Chondrocyte (in vitro differentiated cells): ENCODE measurements at places on chromosomes 6 and 20.

DNA sequence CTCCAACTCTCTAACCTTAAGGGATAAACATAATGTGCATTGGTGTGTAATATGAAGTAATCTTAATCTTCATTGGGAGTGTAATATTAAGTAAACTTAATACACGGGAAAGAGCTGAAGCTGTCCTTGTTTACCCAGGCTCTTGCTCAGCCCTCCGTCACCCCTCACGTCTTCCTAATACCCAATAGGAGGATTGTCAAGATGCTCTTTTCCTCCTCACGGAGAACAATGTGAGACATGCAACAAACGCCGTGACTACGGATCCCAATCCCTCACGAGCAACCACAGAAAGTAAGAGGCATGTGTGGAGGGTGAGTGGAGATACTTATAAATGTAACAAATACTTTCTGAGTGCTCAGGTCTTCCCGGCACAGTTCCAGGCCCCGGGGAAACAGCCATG, 11.0 kb downstream of the KIF16B start:
- H3K27me3 ChIP-seq = no peaks in the 10 kb centered on the region
- no peaks in the 10 kb centered on the region for H3K36me3 ChIP-seq
- H3K4me3 ChIP-seq = no peak overlapping the region

GRCh38 chr6:71279321-71279720, 9.3 kb upstream of the OGFRL1 start:
- H3K4me3 ChIP-seq = no peak overlapping the region
- no peaks in the 10 kb centered on the region for H3K4me1 ChIP-seq
- no peaks in the 10 kb centered on the region for H3K36me3 ChIP-seq
- no peak for DNase-seq

- H3K4me1 ChIP-seq = peaks cover 7% of the 10 kb centered on the region
- DNase-seq = no peak
- no peak overlapping the region for H3K27ac ChIP-seq
- H3K27me3 ChIP-seq = peaks cover 57% of the 10 kb centered on the region
- H3K4me3 ChIP-seq = no peak overlapping the region
- H3K36me3 ChIP-seq = no peaks in the 10 kb centered on the region
Measured at GRCh38 chr6:25649611-25650010, 2.4 kb upstream of the SCGN start.

- peaks cover 3% of the 10 kb centered on the region for H3K27me3 ChIP-seq
- H3K4me1 ChIP-seq = peaks cover 8% of the 10 kb centered on the region
- H3K36me3 ChIP-seq = no peaks in the 10 kb centered on the region
- H3K27ac ChIP-seq = no peak overlapping the region
Measured at GRCh38 chr20:60052322-60052721, 94.1 kb downstream of the CDH26 start.

GRCh38 chr6:423799-424345, 32.3 kb downstream of the IRF4 start:
- DNase-seq = no peak
- no peak overlapping the region for H3K27ac ChIP-seq
- peaks cover under 1% of the 10 kb centered on the region for H3K27me3 ChIP-seq
- peaks cover 17% of the 10 kb centered on the region for H3K4me1 ChIP-seq

GRCh38 chr20:63433756-63434531, 38.5 kb downstream of the KCNQ2 start:
- H3K36me3 ChIP-seq = no peaks in the 10 kb centered on the region
- H3K27ac ChIP-seq = no peak overlapping the region
- DNase-seq = no peak
- H3K4me3 ChIP-seq = no peak overlapping the region
- H3K27me3 ChIP-seq = peaks cover 16% of the 10 kb centered on the region

DNA sequence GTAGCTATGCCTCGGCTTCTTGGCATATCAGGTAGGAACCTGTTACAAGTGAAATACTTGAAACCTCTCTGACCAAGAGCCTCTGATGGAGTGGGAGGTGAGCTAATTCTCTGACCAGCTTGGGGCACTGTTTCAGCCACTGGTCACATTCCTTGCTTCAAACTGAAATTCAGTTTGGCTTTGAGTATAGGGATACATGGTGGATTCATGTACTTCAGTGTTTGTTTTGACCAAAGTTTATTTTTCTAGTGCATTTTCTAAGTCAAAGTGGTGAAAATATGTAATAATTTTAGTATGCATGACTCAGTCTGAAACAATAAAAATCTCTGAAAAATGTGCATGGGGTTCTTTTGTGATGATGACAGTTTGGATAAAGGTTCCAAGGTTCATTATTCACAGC, 18.6 kb downstream of the TTPAL start:
- DNase-seq = no peak
- peaks cover 70% of the 10 kb centered on the region for H3K4me1 ChIP-seq
- H3K27me3 ChIP-seq = no peaks in the 10 kb centered on the region
- peaks cover 22% of the 10 kb centered on the region for H3K36me3 ChIP-seq

- no peaks in the 10 kb centered on the region for H3K27me3 ChIP-seq
- H3K4me1 ChIP-seq = peaks cover 64% of the 10 kb centered on the region
- H3K4me3 ChIP-seq = peak overlapping the region; percentile 89
- no peak for DNase-seq
- H3K27ac ChIP-seq = peak overlapping the region; percentile 98
- H3K36me3 ChIP-seq = no peaks in the 10 kb centered on the region
Measured at GRCh38 chr6:16762268-16762549, 949 bp upstream of the ATXN1 start.

DNA sequence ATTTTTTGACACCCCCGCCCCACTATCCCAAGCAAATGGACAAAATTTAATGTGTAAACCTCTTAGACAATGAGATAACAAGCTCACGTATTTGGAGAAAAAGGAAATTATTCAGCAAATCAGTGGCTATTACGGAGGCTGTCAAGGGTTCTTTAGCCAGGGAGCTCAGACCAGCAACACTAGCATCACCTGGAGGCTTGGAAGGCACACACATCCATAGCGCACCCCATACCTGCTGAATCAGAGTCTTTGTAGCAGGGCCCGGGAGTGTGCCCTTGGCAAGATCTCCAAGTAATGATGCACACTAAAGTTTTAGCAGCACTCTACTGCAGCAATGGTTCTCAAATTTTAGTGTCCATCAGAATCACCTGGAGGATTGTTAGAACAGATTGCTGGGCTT, 223.2 kb upstream of the BTBD3 start:
- H3K36me3 ChIP-seq = no peaks in the 10 kb centered on the region
- H3K27me3 ChIP-seq = no peaks in the 10 kb centered on the region
- no peak overlapping the region for H3K27ac ChIP-seq
- DNase-seq = no peak

DNA sequence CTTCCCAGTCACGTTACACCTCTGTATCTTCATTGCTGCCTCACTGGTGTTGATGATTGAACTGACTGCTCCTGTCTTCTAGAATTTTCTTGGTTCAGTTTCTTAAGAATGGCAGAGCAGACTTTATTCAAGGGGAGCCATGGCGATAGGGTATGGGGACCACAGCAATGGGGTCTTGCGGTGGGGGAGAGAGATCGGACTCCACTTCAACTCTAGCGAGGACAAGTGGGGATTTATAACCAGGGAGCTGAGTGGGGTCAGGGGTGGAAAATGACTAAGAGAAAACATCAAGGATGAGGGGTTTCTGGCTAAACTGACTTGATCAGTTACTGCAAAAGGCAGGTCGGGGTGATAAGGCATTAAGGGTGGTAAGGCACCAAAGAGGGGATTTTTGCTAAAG, 156.4 kb downstream of the CD83 start:
- no peak overlapping the region for H3K4me3 ChIP-seq
- no peak overlapping the region for H3K27ac ChIP-seq
- DNase-seq = no peak
- no peaks in the 10 kb centered on the region for H3K27me3 ChIP-seq
- H3K36me3 ChIP-seq = peaks cover 2% of the 10 kb centered on the region
- H3K4me1 ChIP-seq = peaks cover 50% of the 10 kb centered on the region

DNA sequence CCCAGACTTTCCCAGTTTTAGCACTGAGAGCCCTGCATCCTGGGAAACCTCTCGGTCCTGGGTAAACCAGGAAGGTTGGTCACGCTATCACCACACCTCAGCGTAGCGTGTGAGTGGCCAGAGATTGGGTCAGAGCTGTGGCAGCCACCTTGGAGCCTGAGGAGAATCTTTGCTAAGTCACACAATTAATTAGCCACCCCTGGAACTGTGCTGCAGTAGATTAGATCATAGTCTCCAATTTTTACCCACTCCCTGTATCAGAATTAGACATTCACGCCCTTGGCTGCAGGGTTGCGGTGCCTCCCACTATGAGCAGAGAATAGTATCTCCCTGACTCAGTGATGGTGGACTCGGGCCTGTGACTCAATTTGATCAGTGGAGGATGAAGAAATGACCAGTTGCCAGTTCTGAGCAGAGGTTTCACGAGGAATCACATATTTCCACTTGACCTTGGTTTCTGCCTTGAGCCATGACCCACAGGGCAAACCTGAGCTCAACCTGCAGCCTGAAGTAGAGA, 6.0 kb upstream of the PTGIS start:
- H3K36me3 ChIP-seq = peaks cover 3% of the 10 kb centered on the region
- no peaks in the 10 kb centered on the region for H3K27me3 ChIP-seq
- DNase-seq = no peak
- H3K4me3 ChIP-seq = no peak overlapping the region

- peaks cover 6% of the 10 kb centered on the region for H3K36me3 ChIP-seq
- H3K4me1 ChIP-seq = peaks cover 18% of the 10 kb centered on the region
- no peak overlapping the region for H3K27ac ChIP-seq
- H3K27me3 ChIP-seq = no peaks in the 10 kb centered on the region
Measured at GRCh38 chr20:8766868-8767390, 302.0 kb upstream of the PLCB4 start.

GRCh38 chr20:15927893-15928650, 645.2 kb downstream of the KIF16B start:
- H3K4me1 ChIP-seq = peaks cover 4% of the 10 kb centered on the region
- no peaks in the 10 kb centered on the region for H3K36me3 ChIP-seq

DNA sequence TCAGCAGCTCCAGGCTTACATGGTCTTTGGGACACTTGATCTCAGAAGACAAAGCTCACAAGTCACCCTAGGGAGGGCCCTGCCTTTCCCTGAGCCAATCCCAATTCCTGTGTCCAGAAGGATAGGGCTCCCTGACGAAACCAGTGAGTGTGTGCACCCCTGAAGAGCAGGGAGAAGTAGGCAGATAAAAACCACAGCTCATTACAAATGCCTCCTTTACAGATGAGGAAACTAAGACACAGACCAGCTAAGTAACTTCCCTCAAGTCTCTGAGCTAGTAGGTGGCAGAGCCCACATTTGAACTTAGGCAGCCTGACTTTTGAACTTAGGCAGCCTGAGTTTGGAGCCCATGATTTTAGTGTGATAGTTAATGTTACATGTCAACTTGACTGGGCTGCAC, 6.7 kb upstream of the ZFAND3 start:
- H3K36me3 ChIP-seq = no peaks in the 10 kb centered on the region
- DNase-seq = no peak
- H3K4me3 ChIP-seq = no peak overlapping the region

DNA sequence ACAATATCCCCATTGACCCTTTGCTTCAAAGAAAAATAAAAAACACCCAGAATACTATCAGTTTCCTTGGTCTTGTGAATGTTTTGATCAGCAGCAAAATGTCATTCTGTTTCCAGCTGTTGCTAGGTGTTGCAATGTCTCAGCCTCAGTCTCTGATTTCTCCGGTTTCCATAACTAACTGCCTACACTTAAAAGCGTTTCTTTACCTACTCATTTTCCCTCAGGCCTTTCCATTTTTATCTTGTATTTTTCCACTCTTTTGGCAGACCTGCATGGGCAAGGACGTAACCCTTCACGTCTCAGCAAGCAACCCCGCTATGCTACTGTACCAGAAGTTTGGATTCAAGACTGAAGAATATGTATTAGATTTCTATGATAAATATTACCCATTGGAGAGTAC, 49.4 kb downstream of the KAT14 start:
- DNase-seq = no peak
- H3K4me1 ChIP-seq = no peaks in the 10 kb centered on the region
- H3K27ac ChIP-seq = no peak overlapping the region
- H3K27me3 ChIP-seq = no peaks in the 10 kb centered on the region
- H3K36me3 ChIP-seq = peaks cover 41% of the 10 kb centered on the region
- H3K4me3 ChIP-seq = no peak overlapping the region

DNA sequence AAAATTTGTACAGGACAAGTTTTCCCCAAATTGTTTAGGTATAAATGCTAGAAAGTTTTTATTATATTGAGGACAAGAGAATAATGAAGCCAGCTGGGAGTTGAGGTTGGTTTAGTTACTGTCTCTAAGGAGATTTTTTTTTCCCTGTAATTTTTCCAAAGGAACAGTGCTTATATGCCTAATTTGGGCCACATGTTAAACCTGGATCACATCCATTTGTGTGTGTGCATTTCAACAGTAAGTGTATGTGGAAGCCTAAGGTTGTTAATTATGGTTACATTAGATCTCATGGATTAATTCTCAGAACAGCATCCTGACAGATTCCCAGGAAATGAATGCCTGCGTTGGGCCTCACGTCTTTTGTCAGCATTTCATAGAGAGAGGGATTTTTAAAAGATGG, 4.5 kb downstream of the IGF2R start:
- no peak overlapping the region for H3K4me3 ChIP-seq
- peaks cover 74% of the 10 kb centered on the region for H3K4me1 ChIP-seq
- no peak for DNase-seq

- DNase-seq = no peak
- peaks cover 15% of the 10 kb centered on the region for H3K27me3 ChIP-seq
- H3K27ac ChIP-seq = no peak overlapping the region
- no peak overlapping the region for H3K4me3 ChIP-seq
Measured at GRCh38 chr6:156189714-156190113, 587.5 kb upstream of the ARID1B start.

- no peaks in the 10 kb centered on the region for H3K27me3 ChIP-seq
- peak; percentile 89 for DNase-seq
- H3K27ac ChIP-seq = peak overlapping the region; percentile 62
- no peak overlapping the region for H3K4me3 ChIP-seq
Measured at GRCh38 chr20:37869334-37869861, 33.5 kb upstream of the VSTM2L start.

GRCh38 chr6:149221774-149222070, 95.8 kb upstream of the TAB2 start:
- H3K27ac ChIP-seq = no peak overlapping the region
- peaks cover 5% of the 10 kb centered on the region for H3K4me1 ChIP-seq
- no peaks in the 10 kb centered on the region for H3K36me3 ChIP-seq
- no peak for DNase-seq
- H3K4me3 ChIP-seq = no peak overlapping the region

DNA sequence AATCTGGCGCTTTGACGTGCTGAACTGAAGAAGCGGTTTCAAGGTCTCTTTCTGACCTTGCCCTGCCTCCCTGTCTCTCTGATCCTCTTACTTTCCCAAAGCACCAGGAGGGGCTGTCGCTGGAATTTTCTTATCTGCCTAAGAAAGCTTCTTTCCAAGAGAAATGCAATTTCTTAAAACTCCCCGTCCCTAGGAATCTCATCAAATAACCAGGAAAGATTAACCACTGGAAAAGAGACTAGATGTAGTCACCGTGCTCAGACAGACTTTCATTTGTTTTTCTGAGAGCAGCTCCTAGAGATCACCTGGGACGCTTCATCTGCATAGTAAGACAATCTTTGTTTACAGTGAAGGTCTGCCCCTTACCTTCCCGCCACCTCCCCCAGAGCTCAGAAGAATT, 38.6 kb downstream of the PDYN start:
- no peak for DNase-seq
- no peak overlapping the region for H3K4me3 ChIP-seq
- peaks cover 14% of the 10 kb centered on the region for H3K27me3 ChIP-seq
- H3K36me3 ChIP-seq = no peaks in the 10 kb centered on the region
- no peaks in the 10 kb centered on the region for H3K4me1 ChIP-seq

GRCh38 chr20:43835944-43836508, 78.6 kb upstream of the TOX2 start:
- no peaks in the 10 kb centered on the region for H3K36me3 ChIP-seq
- no peak overlapping the region for H3K27ac ChIP-seq
- H3K4me1 ChIP-seq = no peaks in the 10 kb centered on the region
- H3K27me3 ChIP-seq = peaks cover 41% of the 10 kb centered on the region
- no peak overlapping the region for H3K4me3 ChIP-seq
- no peak for DNase-seq

GRCh38 chr20:539848-540247, 3.7 kb downstream of the CSNK2A1 start:
- no peak for DNase-seq
- peak overlapping the region; percentile 88 for H3K27ac ChIP-seq
- H3K36me3 ChIP-seq = peaks cover 4% of the 10 kb centered on the region
- no peaks in the 10 kb centered on the region for H3K27me3 ChIP-seq
- H3K4me1 ChIP-seq = peaks cover 84% of the 10 kb centered on the region
